ENCODE measurements at places on chromosomes 11 and 22. TPM values are rescaled to one million over a fixed set of nuclear protein-coding genes. Genes with fewer than 3 reads are reported as not detected.

The MYEOV gene
- 1.4 TPM for total RNA-seq

The TBX10 gene
- total RNA-seq: 0.21 TPM

DNA sequence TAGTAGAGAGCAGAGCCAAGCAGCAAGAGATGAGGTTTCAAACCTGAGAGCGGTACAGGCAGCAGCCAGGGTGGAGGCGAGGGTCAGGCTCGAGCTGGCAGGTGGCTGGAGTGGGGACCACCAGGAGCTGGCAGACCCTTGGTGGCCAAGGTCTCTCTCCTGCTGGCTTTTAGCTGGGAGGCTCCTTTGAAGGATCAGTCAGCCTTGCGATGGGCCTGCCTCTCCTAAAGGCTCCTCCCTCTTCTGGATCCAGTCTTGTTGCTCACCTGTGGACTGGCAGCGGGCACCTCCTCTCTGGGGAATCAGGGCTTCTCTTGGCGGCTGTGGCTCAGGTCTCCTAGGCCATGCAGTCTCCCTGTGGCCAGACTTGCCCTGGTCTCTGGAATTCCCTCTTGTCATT is 24.8 kb downstream of the TPST2 start:
- no peak for DNase-seq
- peak overlapping the region; percentile 77 for H3K27ac ChIP-seq
- H3K27me3 ChIP-seq: no peaks in the 10 kb centered on the region
- peaks cover 77% of the 10 kb centered on the region for H3K4me1 ChIP-seq
- H3K4me3 ChIP-seq: no peak overlapping the region

DNA sequence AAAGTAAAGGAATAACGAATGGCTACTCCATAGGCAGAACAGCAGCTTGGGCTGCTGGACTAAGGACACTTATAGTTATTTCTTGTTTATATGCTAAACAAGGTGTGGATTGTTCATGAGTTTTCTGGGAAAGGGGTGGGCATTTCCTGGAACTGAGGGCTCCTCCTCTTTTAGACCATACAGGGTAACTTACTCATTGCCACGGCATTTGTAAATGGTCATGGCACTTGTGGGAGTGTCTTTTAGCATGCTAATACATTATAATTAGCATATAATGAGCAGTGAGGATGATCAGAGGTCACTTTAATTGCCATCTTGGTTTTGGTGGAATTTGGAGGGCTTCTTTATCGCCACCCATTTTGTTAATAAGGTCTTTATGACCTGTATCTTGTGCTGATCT is 7.0 kb downstream of the OR4X1 start:
- peaks cover 52% of the 10 kb centered on the region for H3K36me3 ChIP-seq
- no peak overlapping the region for H3K4me3 ChIP-seq
- H3K27ac ChIP-seq: no peak overlapping the region
- H3K4me1 ChIP-seq: no peaks in the 10 kb centered on the region
- H3K27me3 ChIP-seq: peaks cover 53% of the 10 kb centered on the region

The NPAS4 gene
- total RNA-seq: 0.44 TPM

DNA sequence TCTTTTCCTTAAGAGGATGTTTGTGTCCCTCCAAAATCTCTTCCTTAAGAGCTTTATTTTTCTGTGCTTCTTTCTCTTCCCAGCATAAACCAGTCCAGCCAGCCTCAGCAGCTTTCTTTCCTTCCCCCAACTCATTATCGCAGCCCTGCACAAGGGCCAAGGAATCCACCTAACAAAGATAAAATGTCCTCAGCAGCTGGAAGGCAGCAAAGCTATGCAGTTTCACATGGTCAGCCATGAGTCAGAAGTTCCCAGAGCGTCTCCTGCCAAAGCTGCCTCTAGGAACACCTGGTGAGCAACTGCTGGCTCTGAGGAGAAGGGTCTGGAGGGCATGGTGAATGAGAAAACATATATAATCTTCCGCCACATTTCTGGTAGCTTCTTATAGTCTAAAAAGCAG is 45.3 kb upstream of the HMGXB4 start:
- H3K27me3 ChIP-seq: peaks cover 6% of the 10 kb centered on the region
- no peaks in the 10 kb centered on the region for H3K4me1 ChIP-seq
- H3K36me3 ChIP-seq: no peaks in the 10 kb centered on the region
- no peak overlapping the region for H3K4me3 ChIP-seq
- no peak for DNase-seq

The ABCC8 gene
- total RNA-seq: 4.1 TPM

DNA sequence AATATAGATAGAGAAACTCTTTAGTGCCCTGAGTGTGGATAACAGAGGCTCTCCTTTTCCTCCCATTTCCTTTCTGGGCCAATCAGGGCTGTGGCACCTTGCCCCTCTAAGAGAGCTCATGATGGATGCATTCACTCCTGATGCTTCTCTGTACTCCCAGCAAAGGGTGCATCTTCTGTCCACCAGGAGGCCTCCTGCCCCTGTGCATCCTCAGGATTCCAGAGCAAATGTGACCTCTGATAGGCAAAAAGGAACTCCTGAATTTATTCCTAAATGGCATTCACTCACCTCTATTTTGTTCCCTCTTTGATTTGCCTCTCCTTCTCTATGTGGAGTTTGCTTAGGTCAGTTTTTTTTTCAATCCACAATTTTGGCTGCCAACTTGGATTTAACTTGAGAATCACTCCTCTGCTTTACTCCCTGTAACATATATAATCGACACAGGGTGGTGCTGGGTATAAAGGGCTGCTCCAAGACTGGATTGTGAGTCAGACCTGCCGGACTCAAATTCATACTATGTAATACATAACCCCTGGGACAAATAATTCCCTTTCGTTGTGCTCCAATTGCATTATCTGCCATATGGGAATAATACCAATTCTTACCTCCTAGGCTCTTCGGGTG is 1.1 kb upstream of the MRGPRX4 start:
- no peak overlapping the region for H3K4me3 ChIP-seq
- no peak overlapping the region for H3K27ac ChIP-seq
- no peaks in the 10 kb centered on the region for H3K4me1 ChIP-seq
- no peaks in the 10 kb centered on the region for H3K36me3 ChIP-seq

DNA sequence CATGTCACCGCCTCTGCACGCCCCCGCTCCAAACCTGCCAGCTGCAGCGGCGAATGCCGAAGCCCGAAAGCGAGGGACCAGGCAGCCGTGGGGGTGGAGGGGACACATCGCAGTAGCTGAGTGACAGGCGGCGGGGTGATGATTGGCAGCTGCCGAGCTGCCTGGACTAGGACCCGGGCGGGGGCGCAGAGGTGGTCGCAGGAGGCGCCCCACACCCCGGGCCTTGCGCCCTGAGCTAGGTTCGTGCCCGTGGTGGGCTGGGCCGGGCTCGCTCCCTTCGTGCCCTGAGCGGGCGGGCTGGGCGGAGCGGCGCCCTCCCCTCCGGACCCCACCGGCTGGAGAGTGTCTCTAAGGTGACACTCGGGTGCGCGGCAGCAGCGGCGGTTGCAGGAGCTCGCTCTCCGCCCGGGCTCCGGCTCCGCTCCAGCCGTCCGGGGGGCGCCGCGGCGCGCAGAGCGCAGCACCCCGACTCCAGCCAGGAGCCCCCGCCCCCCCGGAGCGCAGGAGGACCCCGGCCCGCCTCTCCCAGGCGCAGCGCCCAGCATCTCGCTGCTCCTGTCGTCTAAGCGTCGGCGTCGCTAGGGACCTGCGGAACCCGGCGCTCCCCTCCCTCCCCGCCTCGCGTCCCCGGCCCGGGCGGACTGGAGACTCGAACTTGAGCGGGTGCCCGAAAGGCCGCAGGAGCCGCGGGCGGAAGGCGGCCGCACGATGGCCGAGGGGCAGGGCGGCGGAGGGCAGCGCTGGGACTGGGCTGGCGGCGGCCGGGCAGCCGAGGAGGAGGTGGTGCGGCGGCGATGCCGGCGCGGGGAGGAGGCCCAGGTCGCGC is 14.5 kb upstream of the DGKZ start:
- H3K27ac ChIP-seq: no peak overlapping the region
- peaks cover 67% of the 10 kb centered on the region for H3K4me1 ChIP-seq
- H3K27me3 ChIP-seq: peaks cover 56% of the 10 kb centered on the region
- DNase-seq: peak; percentile 55
- peak overlapping the region; percentile 69 for H3K4me3 ChIP-seq

GRCh38 chr11:102639656-102640055 is 14.5 kb upstream of the MMP20 start:
- peaks cover 5% of the 10 kb centered on the region for H3K4me1 ChIP-seq
- H3K4me3 ChIP-seq: no peak overlapping the region
- H3K27ac ChIP-seq: no peak overlapping the region
- no peaks in the 10 kb centered on the region for H3K27me3 ChIP-seq

The PRG3 gene
- not detected for total RNA-seq

The SBF2 gene
- total RNA-seq: 47.6 TPM

- H3K4me3 ChIP-seq: no peak overlapping the region
- H3K4me1 ChIP-seq: peaks cover 10% of the 10 kb centered on the region
These were observed 2.6 kb upstream of the NPTXR start for GRCh38 chr22:38846412-38846811.

The MYOD1 gene
- total RNA-seq: not detected

DNA sequence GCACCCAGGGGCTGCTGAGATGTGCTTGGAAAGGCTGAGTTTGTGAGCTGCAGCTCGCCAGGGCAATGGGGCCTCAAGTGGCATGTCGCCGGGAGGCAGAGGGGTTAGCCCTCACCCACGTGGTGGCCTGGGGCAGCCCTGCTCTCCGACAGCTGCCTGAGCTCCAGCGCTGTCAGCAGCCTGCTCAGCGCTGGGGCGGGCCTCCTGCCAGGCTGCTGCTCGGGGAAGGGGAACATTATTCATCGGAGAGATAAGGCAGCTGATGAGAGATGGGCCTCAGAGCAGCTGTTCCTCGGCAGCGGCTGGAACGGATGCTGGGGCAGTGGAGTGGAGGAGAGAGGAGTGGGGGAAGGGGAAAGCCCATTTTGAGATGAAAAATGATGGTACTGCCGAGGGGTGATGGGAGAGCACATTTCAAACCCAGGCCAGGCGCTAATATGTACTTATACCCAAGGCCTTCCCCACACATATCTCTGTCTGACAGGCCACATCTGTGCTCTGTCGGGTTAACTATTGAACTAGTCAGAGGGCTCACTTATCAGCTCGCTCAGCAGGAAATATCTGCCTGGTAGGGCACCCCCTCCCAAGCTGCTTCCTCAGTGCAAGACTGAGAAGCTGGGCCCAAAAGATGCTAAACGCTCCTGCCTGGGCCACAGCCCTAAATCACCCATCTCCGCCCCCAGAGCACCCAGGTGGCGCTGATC is 79.5 kb downstream of the TIMP3 start:
- no peaks in the 10 kb centered on the region for H3K36me3 ChIP-seq
- H3K4me1 ChIP-seq: peaks cover 4% of the 10 kb centered on the region
- no peak overlapping the region for H3K27ac ChIP-seq

- H3K27me3 ChIP-seq: no peaks in the 10 kb centered on the region
- DNase-seq: peak; percentile 1
- no peaks in the 10 kb centered on the region for H3K36me3 ChIP-seq
- H3K4me3 ChIP-seq: no peak overlapping the region
These were observed 31.5 kb upstream of the SCGB1A1 start for GRCh38 chr11:62387381-62387780.

DNA sequence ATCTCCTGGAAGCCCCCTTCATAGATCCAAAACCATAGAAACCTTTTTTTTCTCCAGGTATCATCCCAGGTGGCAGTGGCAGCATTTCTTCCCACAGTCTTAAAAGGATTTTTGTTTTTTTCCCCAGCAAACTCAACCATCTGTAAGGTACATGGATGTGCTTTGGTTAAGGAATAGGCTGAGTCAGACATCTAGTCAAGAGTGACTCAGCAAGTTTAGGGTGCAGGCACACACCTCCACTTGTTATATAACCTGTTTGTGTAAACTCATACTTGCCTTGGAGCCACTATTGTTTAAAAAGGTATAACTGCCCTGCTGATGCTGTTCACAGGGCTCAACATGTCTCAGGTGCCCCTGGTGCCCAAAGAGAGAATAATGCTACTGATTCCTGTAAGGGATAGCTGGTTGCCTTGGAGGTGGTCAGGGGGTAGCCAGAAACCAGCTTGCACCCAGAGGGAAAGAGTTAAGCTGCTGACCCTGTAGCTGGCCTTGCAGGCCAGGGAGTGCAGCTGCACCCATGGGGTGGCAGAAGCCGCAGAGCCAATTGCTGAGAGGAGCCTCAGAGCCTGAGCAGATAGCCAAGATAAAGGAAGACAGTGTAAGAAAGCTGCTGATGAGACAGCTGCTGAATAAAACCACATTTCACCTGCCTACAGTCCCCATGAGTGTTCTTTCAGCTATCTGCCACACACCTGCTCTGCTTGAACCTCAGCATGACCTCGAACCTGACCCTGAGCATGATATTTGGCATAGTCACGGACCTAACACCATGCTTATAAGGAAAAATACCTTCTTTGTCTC is 1726.1 kb upstream of the RAG2 start:
- no peak overlapping the region for H3K4me3 ChIP-seq
- peaks cover 51% of the 10 kb centered on the region for H3K36me3 ChIP-seq
- DNase-seq: no peak
- no peak overlapping the region for H3K27ac ChIP-seq

GRCh38 chr11:19746086-19746485 is 33.4 kb downstream of the NAV2 start:
- H3K4me1 ChIP-seq: peaks cover 12% of the 10 kb centered on the region
- H3K36me3 ChIP-seq: 0 out of 2 replicates have a peak, but pooled peaks cover 6% of the 10 kb centered on the region
- no peak overlapping the region for H3K27ac ChIP-seq
- no peak for DNase-seq

The SMTNL1 gene
- 0.26 TPM for total RNA-seq

DNA sequence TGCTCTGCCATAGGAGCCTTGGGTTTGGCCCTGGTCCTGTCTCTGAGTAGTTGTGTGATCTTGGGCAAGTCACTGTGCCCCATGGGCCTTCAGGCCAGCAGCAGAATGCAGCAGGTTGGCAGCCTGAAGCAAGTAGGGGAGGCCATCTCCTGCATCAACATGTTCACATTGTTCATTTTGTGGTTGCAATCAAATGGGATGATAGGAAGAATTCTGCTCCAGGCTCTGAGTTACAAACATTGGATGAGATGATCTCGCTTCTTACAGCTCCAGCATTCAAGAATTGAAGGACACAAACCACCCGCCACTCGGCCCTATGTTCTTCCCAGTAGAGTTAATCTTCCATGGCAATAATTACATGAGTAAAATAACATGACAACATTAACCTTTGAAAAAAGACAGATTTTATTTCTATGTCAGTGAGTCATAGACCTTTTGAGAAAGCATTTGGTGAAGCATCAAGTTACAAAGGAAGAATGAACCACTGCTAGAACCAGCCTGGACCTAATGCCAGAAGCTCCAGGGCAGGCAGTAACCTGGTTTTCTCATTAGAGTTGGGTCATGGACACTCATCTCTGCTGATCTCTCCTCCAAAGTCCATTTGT is 308.3 kb upstream of the NCAM1 start:
- H3K4me1 ChIP-seq: peaks cover 15% of the 10 kb centered on the region
- H3K27ac ChIP-seq: no peak overlapping the region
- no peaks in the 10 kb centered on the region for H3K36me3 ChIP-seq
- no peak overlapping the region for H3K4me3 ChIP-seq
- peaks cover 3% of the 10 kb centered on the region for H3K27me3 ChIP-seq
- no peak for DNase-seq

- H3K4me3 ChIP-seq: no peak overlapping the region
- no peak for DNase-seq
- peaks cover 4% of the 10 kb centered on the region for H3K4me1 ChIP-seq
- H3K27ac ChIP-seq: no peak overlapping the region
- no peaks in the 10 kb centered on the region for H3K36me3 ChIP-seq
These were observed 25.2 kb downstream of the LIF start for GRCh38 chr22:30221121-30221992.

The SFI1 gene
- total RNA-seq: 37.9 TPM
